Body of pancreas (tissue), 4 donors: ENCODE measurements at places on chromosomes 4 and X. TPM values are rescaled to one million over a fixed set of nuclear protein-coding genes. Genes with fewer than 3 reads are reported as not detected.

CT45A6 gene
- total RNA-seq: not detected

ATOH1 gene
- not detected for total RNA-seq

RHOXF2 gene
- not detected for total RNA-seq

DNA sequence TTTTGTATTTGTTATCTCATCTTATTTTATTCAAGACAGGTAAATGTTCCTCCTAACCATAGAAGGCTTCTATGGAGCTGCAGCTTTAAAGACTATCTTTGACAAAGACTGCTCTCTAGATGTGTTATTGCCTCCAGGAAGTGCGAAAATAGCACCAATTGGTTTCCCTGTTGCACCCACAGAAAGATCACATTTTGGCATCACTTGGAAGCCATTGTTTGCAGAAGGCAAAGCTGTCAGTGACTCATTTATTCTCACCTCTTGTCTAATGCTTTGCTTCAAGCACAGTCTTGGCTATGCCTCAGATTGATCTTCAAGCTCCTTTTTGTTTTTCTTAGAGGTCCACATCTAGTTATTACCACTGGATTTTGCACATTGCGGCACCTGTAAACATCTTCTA lies 150.3 kb downstream of the PCDH7 start:
- DNase-seq: no peak
- no peak overlapping the region for H3K27ac ChIP-seq
- H3K4me3 ChIP-seq: no peak overlapping the region

- H3K27ac ChIP-seq: no peak overlapping the region
- DNase-seq: no peak
- H3K27me3 ChIP-seq: no peaks in the 10 kb centered on the region
- no peak overlapping the region for H3K4me3 ChIP-seq
- no peaks in the 10 kb centered on the region for H3K4me1 ChIP-seq
- no peaks in the 10 kb centered on the region for H3K36me3 ChIP-seq
Measured at GRCh38 chrX:32293962-32294700, 917.2 kb downstream of the DMD start.

DNA sequence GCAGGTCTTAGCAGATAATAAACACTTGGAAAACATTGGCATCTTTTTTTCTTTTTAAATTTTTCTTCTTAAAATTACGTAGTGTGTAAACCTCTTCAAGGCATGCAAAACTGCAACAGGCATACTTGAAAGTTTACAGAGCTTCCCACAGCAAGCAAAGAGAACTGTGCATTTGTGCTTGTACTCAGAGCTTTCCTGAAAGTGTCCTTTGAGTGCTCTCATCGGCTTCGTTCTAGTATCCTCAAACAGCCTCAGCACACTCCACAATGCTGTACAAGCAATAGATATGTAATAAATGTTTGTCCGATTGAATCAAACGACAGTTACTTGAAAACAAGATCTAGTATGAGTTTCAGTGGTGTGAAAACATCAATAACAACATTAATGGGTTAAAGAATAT lies 227.5 kb downstream of the PAPSS1 start:
- no peak for DNase-seq
- H3K36me3 ChIP-seq: no peaks in the 10 kb centered on the region
- no peaks in the 10 kb centered on the region for H3K4me1 ChIP-seq
- H3K4me3 ChIP-seq: no peak overlapping the region
- no peaks in the 10 kb centered on the region for H3K27me3 ChIP-seq
- H3K27ac ChIP-seq: no peak overlapping the region

ARR3 gene
- total RNA-seq: not detected

DNA sequence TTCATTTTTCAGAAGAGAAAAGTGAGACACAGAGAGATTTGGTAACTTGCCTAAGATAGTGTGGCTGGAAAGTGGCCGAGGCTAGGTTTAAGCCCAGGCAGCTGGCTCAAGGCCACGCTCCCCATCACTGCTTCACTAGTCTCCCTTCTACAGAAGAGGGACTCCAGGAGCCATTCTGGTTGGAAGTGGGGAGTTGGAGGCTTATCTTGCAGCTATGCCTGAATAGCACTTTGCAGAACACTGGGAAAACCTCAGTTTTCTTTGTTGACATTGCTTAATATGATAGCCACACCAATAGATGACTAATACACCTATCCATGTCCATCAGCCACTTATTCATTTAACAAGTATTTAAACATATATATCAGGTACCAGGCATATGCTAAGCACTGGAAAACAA lies 18.5 kb downstream of the LRRC66 start:
- no peaks in the 10 kb centered on the region for H3K27me3 ChIP-seq
- H3K4me1 ChIP-seq: peaks cover 9% of the 10 kb centered on the region
- no peak overlapping the region for H3K27ac ChIP-seq
- no peak overlapping the region for H3K4me3 ChIP-seq
- no peak for DNase-seq

ETDB gene
- total RNA-seq: not detected

- no peak overlapping the region for H3K4me3 ChIP-seq
- no peaks in the 10 kb centered on the region for H3K27me3 ChIP-seq
- H3K36me3 ChIP-seq: no peaks in the 10 kb centered on the region
- H3K27ac ChIP-seq: no peak overlapping the region
Measured at GRCh38 chr4:99518601-99519295, 7.9 kb downstream of the C4orf17 start.

DNA sequence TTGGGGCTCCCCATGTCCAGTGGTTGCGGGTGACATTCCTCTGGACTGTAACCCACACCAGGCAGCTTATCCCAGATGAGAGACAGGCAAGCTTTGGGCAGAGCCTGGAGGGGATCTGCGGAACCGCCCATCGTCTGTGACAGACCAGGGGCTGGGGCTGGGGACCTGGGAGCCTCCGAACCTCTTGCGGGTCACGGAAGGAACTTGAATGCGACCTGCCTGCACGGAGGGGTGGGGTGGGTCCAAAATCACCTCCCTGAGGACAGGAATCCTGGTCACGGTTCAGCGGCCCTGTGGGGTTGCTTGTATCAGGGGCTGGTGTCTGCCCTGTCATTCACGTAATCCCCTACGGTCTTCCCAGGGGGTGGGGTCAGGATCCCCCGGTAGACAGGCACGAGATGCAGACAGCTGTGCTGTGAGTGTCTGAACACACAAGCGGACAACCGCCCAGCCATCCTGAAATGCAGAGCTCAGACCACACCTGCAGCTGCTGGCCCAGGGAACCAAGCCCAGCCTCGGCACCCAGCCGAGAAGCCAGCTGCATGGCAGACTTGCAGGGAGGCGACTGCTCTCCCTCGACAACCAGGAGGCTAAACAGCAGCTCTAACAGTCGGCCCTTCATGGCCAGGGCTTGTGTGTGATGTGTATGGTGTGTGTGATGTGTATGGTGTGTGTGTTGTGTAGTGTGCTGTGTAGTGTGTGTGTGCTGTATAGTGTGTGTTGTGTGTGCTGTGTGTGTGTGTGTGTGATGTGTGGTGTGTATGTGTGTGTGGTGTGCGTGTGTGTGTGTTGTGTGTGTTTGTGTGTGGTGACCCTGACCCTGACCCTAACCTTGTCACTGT lies 105.9 kb upstream of the ADRA2C start:
- no peaks in the 10 kb centered on the region for H3K27me3 ChIP-seq
- no peaks in the 10 kb centered on the region for H3K36me3 ChIP-seq
- no peak overlapping the region for H3K4me3 ChIP-seq
- no peak for DNase-seq

- H3K4me1 ChIP-seq: no peaks in the 10 kb centered on the region
- H3K36me3 ChIP-seq: no peaks in the 10 kb centered on the region
- no peak overlapping the region for H3K27ac ChIP-seq
- no peak overlapping the region for H3K4me3 ChIP-seq
- no peak for DNase-seq
Measured at GRCh38 chr4:88448889-88449288, 8.0 kb upstream of the HERC5 start.

DNA sequence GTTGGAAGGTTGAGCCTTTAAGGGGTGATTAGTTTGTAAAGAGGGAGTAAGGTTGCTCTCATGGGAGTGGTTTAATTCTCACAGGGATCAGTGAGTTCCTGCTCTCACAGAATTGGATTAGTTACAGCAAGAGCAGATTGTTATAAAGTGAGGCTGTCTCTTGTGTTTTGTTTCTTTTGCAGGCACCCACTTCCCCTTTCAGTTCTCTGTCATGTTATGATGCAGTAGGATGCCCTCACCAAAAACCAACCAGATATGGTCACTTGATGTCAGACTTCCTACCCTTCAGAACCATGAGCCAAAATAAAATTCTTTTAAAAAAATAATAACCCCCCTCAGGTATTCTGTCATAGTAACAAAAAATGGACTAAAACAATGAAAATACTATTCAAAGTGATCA lies 19.9 kb upstream of the IGSF1 start:
- no peaks in the 10 kb centered on the region for H3K4me1 ChIP-seq
- H3K27ac ChIP-seq: no peak overlapping the region
- no peak overlapping the region for H3K4me3 ChIP-seq

DNA sequence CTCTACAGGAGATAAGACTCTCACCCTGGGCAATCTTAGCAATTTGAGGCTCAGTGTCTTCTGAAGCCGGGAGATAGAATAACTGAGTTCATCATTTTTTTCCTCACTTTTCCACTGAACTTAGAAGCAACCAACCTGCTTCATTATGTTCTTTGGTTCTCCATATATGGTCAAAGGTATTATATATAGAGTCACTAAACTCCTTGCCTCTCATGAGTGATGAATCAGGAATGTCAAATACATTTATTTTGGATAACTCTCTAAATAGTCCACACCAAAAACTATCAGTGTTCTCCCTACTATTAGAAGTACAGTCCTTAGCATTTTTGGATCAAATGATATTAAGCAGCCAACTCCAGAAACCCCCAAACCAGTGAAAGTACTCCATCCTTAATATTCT lies 421.5 kb upstream of the EPHA5 start:
- no peaks in the 10 kb centered on the region for H3K36me3 ChIP-seq
- DNase-seq: no peak
- H3K4me3 ChIP-seq: no peak overlapping the region
- H3K4me1 ChIP-seq: no peaks in the 10 kb centered on the region

RGN gene
- 20.8 TPM for total RNA-seq

RAB33A gene
- total RNA-seq: 0.78 TPM

DOCK11 gene
- 15.8 TPM for total RNA-seq

- no peak overlapping the region for H3K4me3 ChIP-seq
- DNase-seq: no peak
- H3K4me1 ChIP-seq: no peaks in the 10 kb centered on the region
- H3K36me3 ChIP-seq: no peaks in the 10 kb centered on the region
Measured at GRCh38 chr4:110224142-110224541, 25.7 kb upstream of the ELOVL6 start.

F9 gene
- total RNA-seq: not detected

DNA sequence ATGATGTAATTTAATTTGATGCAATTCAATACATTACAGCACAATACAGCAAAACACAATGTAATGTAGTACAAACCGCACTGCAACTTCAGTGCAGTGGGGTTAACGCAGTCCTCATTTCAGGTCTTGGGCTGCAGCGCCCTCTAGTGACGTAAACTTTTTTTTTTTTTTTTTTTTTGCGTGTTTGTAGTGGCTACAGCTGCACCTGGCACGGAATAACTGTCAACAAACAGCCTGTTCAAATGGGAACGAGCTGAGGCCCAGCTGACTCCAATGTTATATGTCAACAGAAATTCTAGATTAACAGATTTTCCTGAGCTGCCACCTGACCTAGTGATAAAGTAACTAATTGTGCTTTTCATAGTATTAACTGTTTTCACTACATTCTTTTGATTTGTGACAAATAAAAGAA lies 33.5 kb upstream of the RASSF6 start:
- H3K4me3 ChIP-seq: no peak overlapping the region
- H3K36me3 ChIP-seq: no peaks in the 10 kb centered on the region
- H3K4me1 ChIP-seq: peaks cover 8% of the 10 kb centered on the region
- peak; percentile 81 for DNase-seq
